ENCODE measurements at places on chromosomes 7 and 10.

DNA sequence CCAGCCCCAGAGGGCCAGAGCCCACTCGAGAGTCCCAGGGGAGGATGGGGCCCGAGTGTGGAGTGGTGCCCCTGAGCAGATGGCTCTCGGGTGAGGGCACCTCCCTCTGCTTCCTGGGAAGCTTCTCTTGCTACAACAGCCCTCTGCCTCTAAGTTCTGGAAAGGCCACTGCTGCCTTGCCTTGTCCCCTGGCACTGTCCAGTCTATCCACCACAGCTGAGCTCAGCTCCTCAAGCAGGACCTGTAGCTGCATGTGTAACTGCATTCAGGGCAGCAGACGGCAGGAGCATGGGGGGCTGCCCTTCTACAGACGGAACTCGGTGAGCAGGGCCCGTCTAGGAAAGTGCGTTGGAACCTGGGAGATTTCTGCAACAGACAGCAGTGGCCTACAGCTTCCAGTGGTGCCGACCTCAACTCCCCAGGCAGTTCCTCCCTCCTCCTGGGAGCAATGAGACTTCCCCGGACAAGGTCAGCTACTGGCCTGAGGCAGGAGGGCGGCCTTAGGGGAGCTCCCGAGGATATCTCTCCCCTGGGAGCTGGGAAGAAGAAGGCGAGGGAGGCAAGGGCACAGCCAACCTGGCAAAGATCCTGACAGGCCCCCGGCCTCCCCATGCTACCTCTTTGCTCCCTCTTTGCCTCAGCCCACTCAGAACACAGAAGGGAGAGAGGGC, 88.5 kb downstream of the DLG5 start:
- no peak for DNase-seq

- peak; percentile 42 for DNase-seq
Observed at GRCh38 chr7:128879939-128880746, 17.5 kb downstream of the ATP6V1F start.

DNA sequence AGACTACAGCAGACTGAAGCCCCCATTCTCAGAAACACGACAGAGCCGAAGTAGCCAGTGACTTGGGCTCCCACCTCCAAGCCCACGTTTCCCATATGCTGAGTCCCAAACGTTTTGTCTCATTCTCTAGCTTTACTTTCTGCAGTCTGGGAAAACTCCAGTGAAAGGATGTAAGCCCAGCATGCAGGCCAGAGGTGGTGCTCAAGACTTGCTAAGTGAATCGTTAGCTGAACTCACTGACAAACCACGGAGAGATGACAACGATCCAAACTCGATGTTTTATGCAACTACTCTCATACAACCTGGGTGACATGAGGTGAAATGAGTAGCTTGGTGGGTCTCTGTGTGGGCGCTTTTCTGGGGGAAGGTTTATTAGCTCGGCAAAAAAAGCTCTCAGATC, 731.8 kb downstream of the SUGCT start:
- no peak for DNase-seq

DNA sequence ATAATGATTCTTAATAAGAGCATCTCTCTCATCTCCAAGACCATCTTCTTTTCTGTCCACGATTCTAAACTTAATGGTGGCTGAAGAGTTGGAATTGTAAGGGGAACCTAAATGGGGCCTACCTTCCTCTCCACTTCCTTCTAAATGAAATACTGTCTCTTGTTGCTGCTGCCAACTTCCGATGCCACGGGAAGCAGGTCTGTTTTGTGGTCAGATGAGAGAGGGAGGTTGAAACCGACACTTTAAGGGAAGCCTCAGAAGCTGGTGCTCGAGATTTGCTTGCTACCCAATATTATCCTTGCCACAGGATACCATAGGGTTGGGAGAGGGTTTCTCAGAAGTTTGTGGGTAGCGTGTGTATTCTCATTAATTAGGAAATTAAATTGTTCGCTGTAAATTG, 464.1 kb downstream of the SUGCT start:
- no peak for DNase-seq

DNA sequence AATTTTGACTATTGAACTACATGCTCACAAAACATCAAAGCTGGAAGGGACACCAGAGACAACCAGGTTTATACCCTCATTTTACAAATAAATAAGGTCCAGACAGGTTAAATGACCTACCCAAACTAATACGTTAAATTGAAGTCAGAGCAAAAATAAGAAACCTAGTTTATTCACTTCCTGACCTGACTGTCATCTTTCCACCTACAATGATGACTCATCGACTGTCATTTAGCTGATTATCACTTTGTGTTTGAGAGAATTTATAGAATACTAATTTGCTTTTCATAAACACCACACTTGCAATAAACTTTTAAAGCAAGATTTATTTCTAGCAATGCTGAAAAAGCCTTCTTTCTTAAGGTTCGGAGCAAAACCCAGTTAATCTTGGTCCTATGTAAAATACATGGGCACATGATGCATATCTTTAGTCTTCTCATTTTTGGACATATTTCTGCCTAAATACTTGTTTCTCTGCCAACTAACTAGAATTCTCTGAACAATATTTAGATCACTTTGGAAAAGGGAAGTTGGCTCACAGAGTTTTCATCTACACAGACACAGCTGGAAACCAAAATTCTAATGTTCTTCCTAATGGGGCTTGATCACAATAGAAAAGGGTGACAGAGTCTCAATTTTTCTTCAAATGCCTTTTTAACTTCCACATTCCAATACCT, 16.7 kb upstream of the LRRN3 start:
- DNase-seq = peak; percentile 45

DNA sequence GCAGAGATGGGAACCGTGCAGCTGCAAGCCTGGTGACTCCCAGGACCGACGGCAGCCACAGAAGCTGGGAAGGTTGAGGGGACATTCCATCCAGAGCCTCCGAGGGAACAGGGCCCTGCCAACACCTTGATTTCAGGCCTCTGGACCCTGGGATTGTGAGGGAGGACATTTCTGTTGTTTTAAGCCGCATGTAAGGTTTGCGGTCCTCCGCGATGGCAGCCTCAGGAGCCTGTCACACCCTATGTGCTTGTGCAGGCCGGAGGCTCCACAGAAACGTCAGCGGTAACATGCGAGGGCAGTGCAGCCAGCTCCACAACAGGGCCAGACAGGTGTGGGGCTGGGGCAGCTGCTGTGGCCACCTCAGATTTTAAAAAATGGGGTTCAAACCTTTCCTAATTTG, 144.7 kb upstream of the SHH start:
- DNase-seq = no peak
